ENCODE measurements at places on chromosomes 13 and 19.
A peak's percentile ranks its signal among the peaks of the same experiment; 100 is the strongest.

DNA sequence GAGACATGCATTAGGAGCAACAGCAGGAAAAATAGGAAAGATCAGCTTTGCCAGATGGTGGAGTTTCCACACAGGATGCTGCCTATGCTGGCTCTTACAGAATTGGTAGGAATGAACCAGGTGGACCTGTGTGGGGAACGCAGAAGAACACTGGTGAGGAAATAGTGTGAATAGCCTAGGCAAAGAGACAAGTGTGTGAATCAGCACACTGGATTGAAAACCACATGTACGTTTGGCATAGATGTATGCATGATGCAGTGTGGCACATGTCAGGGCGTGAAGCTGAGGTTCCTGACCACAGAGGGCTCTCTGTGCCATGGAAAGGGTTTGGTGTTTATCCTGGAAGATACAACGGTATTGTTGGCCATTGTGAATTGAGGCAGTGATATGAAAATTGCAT lies 156.5 kb upstream of the SLC10A2 start:
- DNase-seq: no peak

DNA sequence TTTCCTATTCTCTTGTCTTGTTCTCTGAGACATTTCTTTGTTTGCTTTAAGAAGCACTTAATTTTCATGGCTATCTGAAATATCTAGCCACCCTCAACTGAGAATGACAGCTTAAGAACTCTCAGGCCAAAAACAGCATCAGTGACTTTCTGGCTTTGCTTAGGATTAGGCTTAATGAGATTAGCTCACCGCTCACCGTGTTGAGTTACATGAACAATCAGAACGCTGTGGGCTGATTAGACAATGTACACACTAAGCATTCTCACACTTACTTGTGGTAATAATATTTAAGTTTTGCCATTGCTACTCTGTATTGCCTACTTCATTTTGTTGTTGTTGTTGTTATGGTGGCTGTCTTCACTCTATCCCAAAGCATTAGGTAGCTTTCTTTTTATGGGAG lies 1283.6 kb downstream of the UQCRFS1 start:
- DNase-seq: no peak

DNA sequence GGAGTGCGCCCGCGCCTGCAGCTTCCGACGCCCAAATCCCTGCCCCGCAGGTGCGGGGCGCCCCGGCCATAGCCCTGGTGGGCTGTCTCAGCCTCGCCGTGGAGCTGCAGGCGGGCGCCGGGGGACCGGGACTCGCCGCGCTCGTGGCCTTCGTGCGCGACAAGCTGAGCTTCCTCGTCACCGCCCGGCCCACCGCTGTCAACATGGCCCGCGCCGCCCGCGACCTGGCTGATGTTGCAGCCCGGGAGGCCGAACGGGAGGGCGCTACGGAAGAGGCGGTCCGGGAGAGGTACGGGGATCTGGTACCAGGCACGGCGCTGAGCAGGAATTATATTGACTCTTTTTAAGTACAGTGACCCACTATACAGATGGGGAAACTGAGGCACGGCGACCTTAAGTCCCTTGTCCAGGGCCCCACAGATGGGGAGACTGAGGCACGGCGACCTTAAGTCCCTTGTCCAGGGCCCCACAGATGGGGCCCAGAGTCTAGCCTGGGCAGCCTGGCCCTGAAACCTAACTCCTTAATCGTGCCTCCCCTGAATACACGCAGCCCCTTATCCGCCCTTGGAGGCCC lies 586 bp downstream of the MRI1 start:
- peak; percentile 35 for DNase-seq

DNA sequence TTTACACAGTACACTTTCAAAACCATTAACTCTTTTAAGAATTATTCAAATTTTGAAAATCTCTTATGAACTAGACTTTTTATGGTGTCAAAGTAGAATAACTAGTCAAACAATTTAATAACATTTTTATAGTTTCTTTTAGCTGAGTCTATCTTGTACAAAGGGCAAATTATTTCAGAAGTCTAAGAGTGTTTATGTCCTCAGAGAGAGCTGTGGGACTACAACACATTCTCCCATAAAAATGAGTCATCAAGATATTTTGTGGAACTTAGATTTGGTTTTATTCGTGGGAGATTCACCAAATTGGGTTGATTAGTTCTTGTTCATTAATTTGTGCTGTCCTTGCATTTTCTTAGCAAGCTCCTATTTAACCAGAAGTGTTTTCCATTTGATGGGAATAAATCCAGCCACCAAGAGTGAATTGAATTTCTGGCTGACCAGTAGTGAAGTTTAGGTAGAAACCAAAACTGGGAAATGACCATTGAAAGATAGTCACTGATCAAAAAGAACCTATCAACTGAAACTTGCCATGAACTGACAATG lies 291.0 kb downstream of the DLEU7 start:
- no peak for DNase-seq

- DNase-seq: no peak
These were observed 2124.4 kb upstream of the PCDH20 start for GRCh38 chr13:63540061-63540460.

GRCh38 chr19:2569596-2570465 lies 93.9 kb downstream of the GADD45B start:
- DNase-seq: no peak

DNA sequence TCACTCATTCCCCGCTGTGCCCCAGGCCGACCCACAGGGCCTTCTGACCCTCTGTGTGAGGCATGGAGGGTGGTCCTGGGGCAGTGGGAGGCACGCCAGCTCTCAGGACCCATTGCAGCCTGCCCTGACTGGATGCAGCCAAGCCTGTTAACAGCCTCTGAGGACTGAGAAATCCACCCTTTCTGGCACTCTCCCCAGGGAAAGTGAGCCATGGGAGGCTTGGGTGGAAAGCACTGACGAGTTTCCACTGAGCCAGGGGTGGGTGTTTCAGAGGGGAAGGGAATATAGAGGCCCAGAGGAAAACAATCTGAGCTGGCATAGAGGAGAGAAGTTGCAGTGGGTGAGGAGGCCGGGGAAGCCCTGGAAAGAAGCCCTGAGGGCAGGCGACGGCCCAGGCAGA lies 30.6 kb upstream of the SLC7A10 start:
- DNase-seq: no peak

- no peak for DNase-seq
These were observed 4.2 kb downstream of the LYL1 start for GRCh38 chr19:13098277-13099072.

DNA sequence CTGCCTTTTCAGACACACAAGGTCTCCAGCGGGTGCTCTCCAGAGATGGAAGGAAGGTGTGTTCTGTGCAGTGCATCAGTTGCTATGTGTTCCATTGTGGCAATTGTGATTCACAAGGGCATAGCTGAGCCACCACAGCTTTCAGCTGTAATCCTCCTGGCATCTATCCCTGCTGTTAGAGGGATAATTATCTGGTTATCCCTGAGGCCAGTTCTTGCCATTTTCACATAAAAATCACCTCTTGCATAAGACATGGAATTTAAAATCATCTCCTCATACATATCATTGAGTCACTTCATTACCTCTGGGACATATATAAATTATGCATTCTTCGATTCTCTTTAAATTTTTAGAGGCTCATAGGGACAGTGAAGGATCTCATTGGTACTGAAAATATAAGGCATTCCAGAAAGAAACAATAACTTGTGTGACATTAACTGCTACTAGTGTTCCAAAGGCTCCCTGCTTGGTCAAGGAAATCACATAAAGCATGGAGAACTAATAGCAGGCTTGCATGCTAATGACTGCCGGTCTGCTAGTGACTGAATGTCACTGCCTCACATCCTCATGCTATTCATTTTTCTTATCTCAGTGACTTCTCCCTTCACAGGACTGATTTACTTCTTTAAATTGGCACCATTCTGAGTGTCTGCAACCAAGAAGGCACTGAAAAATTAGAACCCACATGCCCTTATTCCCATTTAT lies 214.0 kb downstream of the ENOX1 start:
- DNase-seq: no peak

- DNase-seq: no peak
These were observed 25.5 kb downstream of the AP2S1 start for GRCh38 chr19:46824890-46825730.

DNA sequence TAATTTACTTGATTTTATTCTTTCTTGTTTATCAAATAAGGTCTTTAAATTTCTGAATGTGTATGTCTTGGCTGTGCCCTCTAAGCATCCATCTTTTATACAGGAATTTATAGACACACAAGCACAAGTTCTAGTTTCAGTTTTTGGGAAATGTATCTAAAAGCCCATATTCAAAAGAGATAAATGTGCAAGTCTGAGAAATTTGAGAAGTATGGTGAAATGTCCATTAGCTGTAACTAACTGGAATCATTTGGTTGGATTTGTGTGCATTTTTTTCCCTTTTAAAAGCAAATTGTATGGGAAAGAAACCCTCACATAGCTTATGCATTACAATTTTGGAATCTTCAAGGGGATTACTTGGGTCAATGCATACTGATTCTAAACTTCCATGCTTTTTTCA lies 532.0 kb downstream of the KLF5 start:
- no peak for DNase-seq

DNA sequence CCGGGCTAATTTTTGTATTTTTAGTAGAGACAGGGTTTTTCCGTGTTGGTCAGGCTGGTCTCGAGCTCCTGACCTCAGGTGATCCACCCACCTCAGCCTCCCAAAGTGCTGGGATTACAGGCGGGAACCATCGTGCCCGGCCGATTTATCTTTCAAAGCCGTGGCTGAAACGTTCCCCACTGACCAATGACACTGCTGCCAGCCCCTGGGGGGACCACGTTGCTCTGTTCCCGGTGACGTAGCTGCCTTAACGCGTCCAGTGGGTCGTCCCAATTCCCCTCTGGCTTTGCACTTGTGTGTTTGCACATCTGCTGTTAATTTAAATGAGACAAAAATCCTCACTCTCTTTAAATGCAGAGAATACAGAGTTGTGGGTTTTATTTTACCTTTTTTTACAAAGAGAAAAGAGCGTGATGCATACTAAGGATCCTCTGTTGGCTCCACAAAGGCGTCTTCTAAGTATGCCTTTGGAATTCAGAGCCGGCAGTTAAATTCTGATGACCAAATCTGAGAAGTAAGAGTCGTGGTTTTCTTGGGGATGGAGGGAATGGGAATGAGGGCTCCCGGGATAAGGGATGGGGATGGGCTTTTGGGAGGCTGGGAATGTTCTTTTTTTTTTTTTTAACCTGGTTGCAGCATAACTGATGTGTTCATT lies 18.6 kb upstream of the LMTK3 start:
- no peak for DNase-seq

- DNase-seq: no peak
These were observed 56.0 kb upstream of the RGCC start for GRCh38 chr13:41401366-41401765.

GRCh38 chr13:113537205-113537604 lies 46.7 kb upstream of the DCUN1D2 start:
- DNase-seq: no peak

DNA sequence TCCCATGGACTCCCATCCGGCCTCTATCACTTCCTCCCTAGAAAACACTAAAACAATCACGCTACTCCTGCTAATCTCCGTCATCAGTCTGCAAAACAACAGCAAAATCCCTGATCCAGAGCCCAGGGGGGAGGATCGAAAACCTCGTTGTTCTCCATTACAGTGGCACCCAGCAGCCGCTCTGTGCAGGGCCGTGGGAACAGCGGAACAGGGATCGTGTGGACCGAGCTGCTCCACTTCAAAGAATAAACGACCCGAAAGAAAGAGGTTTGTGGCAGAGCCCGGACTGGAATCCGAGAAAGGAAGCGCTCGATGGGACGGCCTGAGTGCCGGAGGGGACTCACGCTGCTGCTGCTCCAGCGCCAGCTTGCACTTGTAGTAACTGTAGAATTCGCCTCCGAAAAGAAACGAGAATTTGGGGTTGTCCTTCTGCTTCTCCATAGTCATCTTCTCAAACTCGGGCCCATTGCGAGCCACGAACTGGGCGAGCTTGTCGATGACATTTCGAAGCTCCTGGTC lies 652 bp downstream of the CHERP start:
- no peak for DNase-seq

DNA sequence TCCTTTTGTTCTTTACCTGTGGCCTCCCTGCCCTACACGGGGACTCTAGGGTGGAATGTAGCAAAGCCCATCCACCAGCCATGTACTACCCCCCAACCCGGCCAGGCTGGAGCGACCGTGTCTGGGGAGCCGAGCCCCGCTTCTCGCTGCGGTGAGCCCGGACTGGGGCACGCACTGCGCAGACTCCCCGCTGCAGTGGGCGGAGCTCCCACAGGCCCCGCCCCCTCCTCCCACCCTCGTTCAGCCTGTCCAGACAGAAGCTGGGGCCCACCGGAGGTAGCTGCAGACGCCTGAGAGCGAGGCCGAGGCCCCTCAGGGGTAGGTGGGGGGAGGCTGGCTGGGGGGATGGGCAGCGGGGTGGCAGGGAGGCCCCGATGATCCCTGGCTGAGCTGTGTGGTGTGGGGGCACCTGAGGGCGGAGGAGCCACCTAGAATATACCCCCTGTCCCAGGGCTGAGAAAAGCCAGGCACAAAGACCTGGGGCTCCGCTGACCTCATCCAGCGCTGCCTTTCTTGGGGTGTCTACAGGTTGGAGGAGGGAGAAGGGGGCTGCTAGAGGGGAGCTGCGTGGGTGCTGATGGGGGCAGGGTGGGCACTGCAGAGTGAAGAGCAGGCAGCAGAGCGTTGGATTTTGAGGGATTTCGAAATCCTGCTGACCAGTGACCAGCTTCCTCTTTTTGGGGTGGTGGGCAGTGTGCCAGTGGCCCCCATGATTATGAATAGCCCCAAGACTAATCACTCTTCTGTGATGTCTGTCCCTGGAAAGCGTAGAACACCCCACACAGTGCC lies 17.3 kb downstream of the PLD3 start:
- DNase-seq: peak; percentile 41

DNA sequence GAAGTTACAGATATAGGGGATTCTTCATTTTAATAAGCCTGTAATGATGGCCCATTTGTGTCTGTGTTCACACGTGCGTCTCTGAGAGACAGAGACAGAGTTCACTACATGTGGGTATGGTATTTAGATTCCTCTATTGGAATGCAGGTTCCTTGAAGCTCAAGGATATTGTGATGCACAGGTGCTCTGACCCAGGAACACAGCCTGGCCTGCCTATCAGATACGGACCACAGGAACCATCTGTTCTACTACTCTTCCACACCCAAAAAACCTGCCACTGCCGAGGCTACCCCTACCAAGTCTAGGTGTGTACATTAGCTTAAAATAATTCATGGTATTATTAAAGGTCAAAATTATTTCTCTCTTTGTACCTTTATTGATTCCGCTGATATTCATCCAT lies 289.2 kb downstream of the ATP8A2 start:
- DNase-seq: no peak

- no peak for DNase-seq
These were observed 173.8 kb downstream of the KATNAL1 start for GRCh38 chr13:30133554-30133912.

- no peak for DNase-seq
These were observed 1033.3 kb downstream of the EFNB2 start for GRCh38 chr13:105502193-105502592.
